Liver (tissue), 10 donors: ENCODE measurements at places on chromosomes 4 and X. TPM values are rescaled to one million over a fixed set of nuclear protein-coding genes. Genes with fewer than 3 reads are reported as not detected.

GRCh38 chrX:6053141-6053540 lies 175.5 kb downstream of the NLGN4X start:
- no peak for DNase-seq

Gene RADX
- polyA plus RNA-seq: 0.88 TPM

Gene CTAG2
- not detected for polyA plus RNA-seq

Gene SLC25A4
- polyA plus RNA-seq: 64.2 TPM

Gene PLS3
- 72.7 TPM for polyA plus RNA-seq

Gene HERC5
- 5.0 TPM for polyA plus RNA-seq
